ENCODE measurements at places on chromosomes 4 and X.

DNA sequence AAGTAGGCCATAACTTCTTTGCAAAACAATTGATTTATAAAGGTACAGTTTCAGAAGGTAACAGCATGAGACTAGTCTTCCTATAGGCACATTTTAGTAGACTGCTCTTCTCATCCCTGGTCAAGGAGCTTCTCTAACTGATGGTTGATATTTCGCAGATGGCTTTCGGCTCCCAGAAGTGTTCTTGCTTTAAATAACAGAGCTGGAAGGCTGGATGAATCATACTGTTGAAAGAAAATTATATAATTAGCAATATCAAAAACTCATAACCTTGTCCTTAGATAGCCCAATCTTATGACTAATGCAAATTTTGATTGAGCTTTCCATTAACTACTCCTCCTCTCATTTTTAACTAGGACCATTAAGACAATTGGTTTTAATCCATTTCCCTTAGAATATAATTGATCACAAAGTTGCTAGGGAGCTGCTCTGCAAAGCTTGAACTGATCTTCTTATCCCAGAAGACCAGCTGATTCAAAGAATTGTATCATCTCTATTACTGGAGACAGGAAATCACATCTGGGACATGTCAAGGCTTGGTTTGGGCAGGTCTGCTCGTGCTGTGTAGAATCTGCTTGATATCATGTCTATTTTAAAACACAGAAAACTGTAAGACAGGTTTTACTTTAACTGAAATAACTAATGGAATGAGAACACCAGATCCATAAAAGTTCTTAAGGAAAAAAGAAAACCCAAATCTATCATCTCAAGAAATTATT, 38.6 kb downstream of the CENPU start:
- no peak for DNase-seq

DNA sequence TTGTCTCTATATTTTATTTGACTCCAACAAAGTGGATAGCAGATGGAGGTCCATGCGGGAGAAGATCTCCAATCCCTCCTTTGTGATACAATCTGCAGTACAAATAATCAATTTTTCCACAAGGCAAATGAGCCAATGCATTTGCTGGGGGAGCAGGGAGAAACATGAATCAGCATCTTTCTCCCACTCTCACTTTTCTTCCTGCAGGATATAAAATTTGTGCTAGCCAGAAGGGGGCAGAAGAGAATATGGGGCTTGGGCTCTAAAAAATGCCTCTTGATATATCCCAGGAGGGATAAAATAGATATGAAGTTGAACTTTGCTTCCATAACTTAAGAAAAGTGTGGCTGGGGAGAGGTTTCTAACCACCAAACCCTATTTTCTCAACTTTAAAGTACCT, 38.3 kb upstream of the CWH43 start:
- no peak for DNase-seq

DNA sequence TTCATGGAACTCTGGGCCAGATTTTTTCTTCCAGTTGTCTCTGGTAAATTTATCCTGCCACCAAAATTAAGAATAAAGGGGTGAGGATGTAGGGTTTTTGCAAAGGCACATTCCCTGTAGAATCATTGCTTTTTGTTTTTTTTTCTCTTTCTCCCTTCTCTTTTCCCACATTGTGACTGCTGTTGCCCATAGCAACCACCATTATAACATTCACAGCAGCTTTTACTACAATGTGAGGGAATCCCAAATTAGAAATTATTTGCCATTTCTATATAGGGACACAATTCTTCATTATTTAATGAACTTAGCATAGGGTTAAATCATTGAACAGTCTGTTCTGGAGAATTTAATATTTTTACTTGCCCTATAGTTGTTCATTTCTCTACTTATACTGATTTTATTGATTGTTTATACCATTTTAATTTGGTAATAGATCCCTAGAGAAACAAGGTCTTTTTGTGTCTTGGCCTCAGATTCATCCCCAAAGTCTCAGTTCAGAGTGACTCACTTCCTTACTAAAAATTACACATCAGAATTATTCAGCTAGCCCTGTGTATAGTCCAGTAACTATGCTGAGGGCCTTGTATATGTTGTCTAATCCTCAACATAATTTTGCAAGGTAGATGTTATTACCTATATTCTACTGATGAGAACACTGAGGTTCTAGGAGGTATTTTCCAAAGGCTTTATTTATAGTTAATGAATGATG, 80.8 kb upstream of the ANK2 start:
- no peak for DNase-seq

GRCh38 chr4:10981576-10981975, 297.0 kb upstream of the CLNK start:
- no peak for DNase-seq

- DNase-seq: no peak
These were observed 18.7 kb upstream of the CXCL13 start for GRCh38 chr4:77586951-77587383.

GRCh38 chr4:176404621-176405020, 84.9 kb downstream of the SPCS3 start:
- no peak for DNase-seq
